Astrocyte (in vitro differentiated cells and primary cell): ENCODE measurements at places on chromosomes 6 and 20. TPM values are rescaled to one million over a fixed set of nuclear protein-coding genes. Genes with fewer than 3 reads are reported as not detected.

DNA sequence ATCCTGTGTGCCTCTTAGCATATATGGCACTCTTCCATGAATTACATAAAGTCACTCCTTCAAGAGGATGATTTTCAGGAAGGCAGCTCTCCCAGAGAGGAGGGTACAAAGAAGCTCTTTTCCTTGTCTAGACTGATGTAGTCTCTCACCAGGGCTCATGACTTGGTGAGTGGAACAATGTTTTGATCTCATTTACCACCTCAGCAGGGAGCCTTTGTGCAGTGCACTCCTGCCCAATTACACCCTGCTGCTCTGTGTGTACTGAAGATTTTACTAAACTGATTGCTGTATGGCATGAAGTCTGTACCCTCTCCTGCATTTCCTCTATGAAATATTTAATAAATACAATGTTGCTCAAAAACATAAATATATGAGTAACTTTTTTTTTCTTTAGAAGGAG lies 598.3 kb upstream of the HS3ST5 start:
- H3K27ac ChIP-seq = no peak overlapping the region
- H3K36me3 ChIP-seq = no peaks in the 10 kb centered on the region
- H3K4me1 ChIP-seq = no peaks in the 10 kb centered on the region
- no peak overlapping the region for H3K4me3 ChIP-seq
- no peaks in the 10 kb centered on the region for H3K27me3 ChIP-seq

GRCh38 chr20:39631557-39631956 lies 669.4 kb downstream of the DHX35 start:
- no peak overlapping the region for H3K27ac ChIP-seq
- DNase-seq = peak; percentile 55
- H3K36me3 ChIP-seq = no peaks in the 10 kb centered on the region
- peaks cover 7% of the 10 kb centered on the region for H3K27me3 ChIP-seq
- H3K4me3 ChIP-seq = no peak overlapping the region

DNA sequence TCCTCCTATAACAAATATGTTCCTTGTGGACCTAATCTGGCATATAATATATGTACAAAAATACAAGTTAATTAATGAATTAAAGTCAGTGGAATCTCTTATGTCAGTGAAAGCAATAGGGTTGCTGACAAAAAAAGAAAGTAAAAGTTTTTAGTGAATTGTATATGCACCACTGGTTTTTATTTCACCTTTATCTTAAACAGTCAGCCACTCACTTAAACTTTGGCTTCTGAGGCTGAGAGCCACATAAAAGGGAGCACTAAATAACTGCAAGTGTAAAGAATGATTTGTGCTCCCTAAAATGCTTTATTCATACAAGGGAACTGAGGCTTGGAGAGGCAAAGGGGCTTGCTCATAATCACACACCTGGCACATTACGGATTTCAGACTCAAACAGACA lies 9.9 kb upstream of the F13A1 start:
- no peak for DNase-seq
- H3K27me3 ChIP-seq = no peaks in the 10 kb centered on the region
- no peaks in the 10 kb centered on the region for H3K36me3 ChIP-seq
- peaks cover 6% of the 10 kb centered on the region for H3K4me1 ChIP-seq
- H3K4me3 ChIP-seq = no peak overlapping the region

DNA sequence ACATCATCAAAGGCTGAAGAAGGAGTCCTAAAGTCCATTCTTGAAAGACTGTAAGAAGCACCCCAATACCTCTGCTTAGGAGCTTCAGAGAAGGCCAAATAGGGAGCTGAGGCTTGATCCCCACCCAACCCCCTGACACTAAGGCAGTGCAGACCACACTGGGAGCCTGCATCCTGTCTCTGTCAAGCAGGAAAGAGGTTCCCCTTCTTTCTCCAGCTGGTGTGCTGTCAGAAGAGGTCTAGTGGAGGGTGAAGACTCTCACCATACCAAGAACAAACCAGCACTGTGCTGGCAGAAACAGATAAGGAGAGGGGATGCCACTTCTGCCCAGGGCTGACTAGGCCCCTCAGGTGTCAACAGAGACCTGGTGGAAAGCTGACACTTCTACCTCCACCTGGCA lies 19.9 kb downstream of the GZF1 start:
- H3K4me1 ChIP-seq = no peaks in the 10 kb centered on the region
- H3K36me3 ChIP-seq = peaks cover 10% of the 10 kb centered on the region
- no peak overlapping the region for H3K27ac ChIP-seq
- no peak overlapping the region for H3K4me3 ChIP-seq
- H3K27me3 ChIP-seq = no peaks in the 10 kb centered on the region
- no peak for DNase-seq

- H3K36me3 ChIP-seq = no peaks in the 10 kb centered on the region
- peaks cover 14% of the 10 kb centered on the region for H3K4me1 ChIP-seq
- H3K4me3 ChIP-seq = no peak overlapping the region
- no peaks in the 10 kb centered on the region for H3K27me3 ChIP-seq
- peak; percentile 74 for DNase-seq
- H3K27ac ChIP-seq = peak overlapping the region; percentile 20
These were observed 12.2 kb downstream of the NCOA7 start for GRCh38 chr6:125802943-125803377.

DNA sequence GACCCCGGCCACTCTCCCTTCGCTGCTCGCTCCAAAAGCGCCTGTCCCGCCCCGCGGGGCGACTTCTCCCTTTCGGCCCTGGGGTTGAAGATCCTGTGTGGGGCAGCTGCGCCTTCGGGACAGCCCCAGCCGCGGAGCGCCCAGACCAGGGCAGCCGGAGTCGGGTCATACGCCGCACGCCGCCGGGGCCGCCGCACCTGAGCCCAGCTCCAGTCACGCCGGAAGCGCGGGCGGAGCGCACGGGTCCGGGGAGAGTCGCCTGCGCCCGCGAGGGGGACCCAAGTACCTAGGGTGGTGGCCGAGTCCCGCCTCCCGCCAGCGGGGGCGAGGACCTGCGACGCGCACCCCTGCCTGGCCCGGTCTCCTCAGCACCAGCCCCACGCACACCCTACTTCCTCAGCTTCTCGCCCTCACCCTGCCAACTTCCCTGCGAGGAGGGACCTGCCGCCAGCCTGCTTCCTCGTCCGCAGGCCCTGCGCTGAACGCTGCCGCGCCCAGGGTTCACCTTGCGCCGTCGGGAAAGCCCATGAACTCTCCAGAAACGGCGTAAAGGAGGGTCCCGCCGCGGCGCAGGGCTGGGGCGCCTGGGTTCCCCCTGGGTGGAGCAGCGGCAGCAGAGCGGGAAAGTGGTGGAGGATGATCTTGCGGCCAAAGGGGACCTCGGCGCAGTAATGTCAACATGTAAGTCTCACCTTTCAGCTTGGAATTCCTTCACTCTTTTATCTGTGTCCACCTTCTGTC lies at the start of gene ADGRG6:
ADGRG6 (plus strand) TSS at position 357 of the 741 bp plus-strand sequence; CDS start at position 680, 323 bp downstream.
- H3K4me1 ChIP-seq = peaks cover 18% of the 10 kb centered on the region
- peak; percentile 22 for DNase-seq
- peak within 1 kb of the TSS; percentile 43 for H3K27ac ChIP-seq
- no peaks in the 10 kb centered on the region for H3K27me3 ChIP-seq

DNA sequence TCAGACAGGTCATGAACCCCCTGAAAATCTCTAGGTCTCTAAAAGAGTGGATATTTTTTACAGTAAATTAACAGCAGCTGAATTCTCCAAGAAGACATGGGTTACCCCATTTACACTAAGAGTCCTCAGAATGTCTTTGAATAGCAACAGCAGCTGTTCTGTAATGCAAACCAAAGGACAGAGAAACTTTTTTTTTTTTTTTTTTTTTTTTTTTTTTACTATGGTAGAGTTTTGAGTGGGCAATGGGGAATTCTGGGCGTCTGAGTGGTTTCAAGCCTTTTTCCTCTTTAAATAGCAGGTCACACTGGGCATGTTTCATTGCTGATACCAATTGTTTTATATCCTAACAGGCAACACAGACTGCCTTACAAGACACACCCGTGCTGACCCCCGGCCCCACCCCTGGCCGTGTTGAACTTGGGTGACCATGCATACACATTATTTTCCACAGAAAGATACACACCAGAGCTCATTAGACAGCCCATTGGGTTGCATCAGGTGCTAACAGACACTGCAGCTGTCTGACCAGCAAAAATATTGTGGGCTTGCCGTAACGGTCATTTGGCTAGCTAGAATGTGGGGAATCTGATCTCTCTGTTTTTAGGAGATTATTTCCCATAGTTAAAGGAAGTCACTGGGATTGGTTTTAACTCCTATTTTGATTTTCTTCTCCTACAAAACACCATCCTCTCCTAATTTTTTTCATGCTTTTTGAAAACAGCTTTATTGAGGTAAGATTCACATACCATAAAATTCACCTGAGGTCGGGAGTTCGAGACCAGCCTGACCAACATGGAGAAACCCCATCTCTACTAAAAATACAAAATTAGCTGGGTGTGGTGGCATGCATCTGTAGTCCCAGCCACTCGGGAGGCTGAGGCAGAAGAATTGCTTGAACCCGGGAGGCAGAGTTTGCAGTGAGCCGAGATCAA lies 26.7 kb upstream of the IRF4 start:
- H3K27me3 ChIP-seq = peaks cover 6% of the 10 kb centered on the region
- H3K27ac ChIP-seq = no peak overlapping the region
- no peak overlapping the region for H3K4me3 ChIP-seq
- DNase-seq = no peak
- no peaks in the 10 kb centered on the region for H3K4me1 ChIP-seq
- H3K36me3 ChIP-seq = no peaks in the 10 kb centered on the region

SRSF12 gene
- 7.0 and 9.2 TPM in 2 replicates for total RNA-seq

CLVS2 gene
- not detected in 2 replicates for total RNA-seq

TINAG gene
- not detected in 2 replicates for total RNA-seq

CDH22 gene
- total RNA-seq = 0.17 TPM in 1 of 2 replicates, not detected in the other

TGM3 gene
- not detected in 2 replicates for total RNA-seq

SAMD3 gene
- total RNA-seq = 0.45 TPM in 1 of 2 replicates, not detected in the other

APOBEC2 gene
- not detected in 2 replicates for total RNA-seq
